ENCODE measurements at places on chromosomes 6 and 20. TPM values are rescaled to one million over a fixed set of nuclear protein-coding genes. Genes with fewer than 3 reads are reported as not detected.

DNA sequence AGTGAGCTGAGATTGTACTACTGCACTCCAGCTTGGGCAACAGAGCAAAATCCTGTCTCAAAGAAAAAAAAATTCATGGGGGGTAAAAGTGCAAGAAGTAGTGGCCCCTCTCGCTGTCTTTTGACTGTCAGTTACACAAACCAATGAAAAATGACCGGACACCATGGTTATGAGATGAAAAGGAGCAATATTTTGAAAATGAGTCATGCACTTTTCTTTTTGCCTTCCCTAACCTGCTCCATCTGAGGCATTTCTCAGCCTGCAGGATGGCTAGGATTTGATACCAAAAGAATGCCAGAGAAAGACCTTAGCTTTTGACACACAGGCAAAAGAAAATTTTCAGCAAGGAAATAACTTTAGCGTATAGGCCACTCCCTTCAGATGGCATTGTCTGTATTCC, 181.7 kb upstream of the ARID1B start:
- no peak overlapping the region for H3K4me3 ChIP-seq
- H3K27me3 ChIP-seq: peaks cover 32% of the 10 kb centered on the region
- no peaks in the 10 kb centered on the region for H3K4me1 ChIP-seq
- no peaks in the 10 kb centered on the region for H3K36me3 ChIP-seq
- no peak overlapping the region for H3K27ac ChIP-seq
- no peak for DNase-seq

FAXC gene
- total RNA-seq: not detected

RIN2 gene
- not detected for total RNA-seq

GRCh38 chr20:47686545-47686944, 98.7 kb downstream of the SULF2 start:
- no peak overlapping the region for H3K4me3 ChIP-seq
- no peak for DNase-seq
- no peaks in the 10 kb centered on the region for H3K36me3 ChIP-seq
- no peaks in the 10 kb centered on the region for H3K27me3 ChIP-seq
- no peak overlapping the region for H3K27ac ChIP-seq
- no peaks in the 10 kb centered on the region for H3K4me1 ChIP-seq

DNA sequence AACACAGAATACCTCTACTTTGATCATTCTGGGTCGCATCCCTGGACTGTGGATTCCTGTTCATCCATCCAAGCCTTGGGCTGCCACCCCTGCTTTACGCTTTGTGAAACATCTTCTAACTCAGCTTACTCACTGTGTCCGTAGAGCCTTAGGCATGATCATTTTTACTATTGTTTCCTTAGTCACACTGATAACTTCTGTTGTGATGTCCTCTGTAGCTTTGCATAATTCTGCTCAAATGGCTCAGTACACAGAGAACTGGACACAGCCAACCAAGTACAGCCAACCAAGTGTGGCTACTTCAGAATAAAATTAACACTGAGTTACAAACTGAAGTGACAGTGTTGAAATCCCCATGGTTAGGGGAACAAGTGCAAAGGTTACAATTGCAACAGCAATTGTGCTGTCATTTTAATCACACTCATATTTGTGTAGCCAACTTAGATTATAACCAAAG, 8.6 kb upstream of the FKBP1A start:
- no peaks in the 10 kb centered on the region for H3K27me3 ChIP-seq
- peaks cover 9% of the 10 kb centered on the region for H3K4me1 ChIP-seq
- DNase-seq: no peak
- no peak overlapping the region for H3K4me3 ChIP-seq

- H3K4me1 ChIP-seq: peaks cover 5% of the 10 kb centered on the region
- peak overlapping the region; percentile 53 for H3K27ac ChIP-seq
- peaks cover 33% of the 10 kb centered on the region for H3K27me3 ChIP-seq
- H3K36me3 ChIP-seq: no peaks in the 10 kb centered on the region
- H3K4me3 ChIP-seq: no peak overlapping the region
These were observed 11.8 kb upstream of the GSTA1 start for GRCh38 chr6:52815167-52816092.

DNA sequence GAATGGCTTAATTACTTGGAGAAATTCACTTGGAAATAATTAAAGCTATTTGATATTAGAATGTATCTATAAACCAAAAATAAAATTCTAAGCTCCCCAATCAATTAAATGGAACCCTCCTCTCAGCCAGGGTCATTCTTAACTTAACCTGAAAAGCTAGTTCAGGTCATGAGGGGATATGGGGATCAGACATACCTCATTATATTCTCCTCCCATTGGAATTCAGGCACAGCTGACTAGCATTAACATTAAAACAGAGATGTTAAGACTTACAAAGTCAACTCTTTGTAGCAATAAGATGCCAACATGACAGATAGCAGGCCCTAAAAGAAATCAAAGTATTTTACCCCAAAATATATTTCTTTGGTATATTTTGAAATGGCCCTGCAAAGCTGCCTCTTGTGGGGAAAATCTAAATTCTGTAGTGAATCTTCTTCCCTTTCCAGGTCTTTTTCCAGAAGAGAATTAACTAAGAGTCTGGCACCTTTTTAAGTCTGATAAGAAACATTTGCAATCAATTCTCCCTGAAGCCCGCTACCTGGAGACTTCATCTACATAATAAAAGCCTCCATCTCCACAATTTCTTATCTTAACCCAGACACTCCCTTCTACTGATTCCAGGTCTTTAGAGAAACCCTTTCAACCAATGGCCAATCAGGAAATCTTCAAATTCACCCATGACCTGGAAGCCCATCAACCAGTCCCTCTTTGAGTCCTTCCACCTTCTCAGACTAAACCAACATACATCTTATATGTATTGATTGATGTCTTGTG, 231.2 kb downstream of the ADGB start:
- peaks cover 2% of the 10 kb centered on the region for H3K36me3 ChIP-seq
- H3K4me1 ChIP-seq: no peaks in the 10 kb centered on the region
- H3K27ac ChIP-seq: peak overlapping the region; percentile 36
- DNase-seq: no peak
- peaks cover 15% of the 10 kb centered on the region for H3K27me3 ChIP-seq
- no peak overlapping the region for H3K4me3 ChIP-seq

GRCh38 chr6:135572051-135572450, 74.5 kb upstream of the AHI1 start:
- H3K4me1 ChIP-seq: peaks cover 51% of the 10 kb centered on the region
- no peak overlapping the region for H3K27ac ChIP-seq
- no peak overlapping the region for H3K4me3 ChIP-seq
- no peaks in the 10 kb centered on the region for H3K27me3 ChIP-seq

- H3K4me3 ChIP-seq: no peak overlapping the region
- no peak for DNase-seq
- H3K27me3 ChIP-seq: no peaks in the 10 kb centered on the region
- H3K27ac ChIP-seq: no peak overlapping the region
These were observed 292.1 kb downstream of the SOX4 start for GRCh38 chr6:21885532-21886114.

- no peaks in the 10 kb centered on the region for H3K36me3 ChIP-seq
- no peak overlapping the region for H3K27ac ChIP-seq
- no peak overlapping the region for H3K4me3 ChIP-seq
- peaks cover 7% of the 10 kb centered on the region for H3K27me3 ChIP-seq
- no peak for DNase-seq
These were observed 92.9 kb downstream of the SPTLC3 start for GRCh38 chr20:13101706-13102105.

DNA sequence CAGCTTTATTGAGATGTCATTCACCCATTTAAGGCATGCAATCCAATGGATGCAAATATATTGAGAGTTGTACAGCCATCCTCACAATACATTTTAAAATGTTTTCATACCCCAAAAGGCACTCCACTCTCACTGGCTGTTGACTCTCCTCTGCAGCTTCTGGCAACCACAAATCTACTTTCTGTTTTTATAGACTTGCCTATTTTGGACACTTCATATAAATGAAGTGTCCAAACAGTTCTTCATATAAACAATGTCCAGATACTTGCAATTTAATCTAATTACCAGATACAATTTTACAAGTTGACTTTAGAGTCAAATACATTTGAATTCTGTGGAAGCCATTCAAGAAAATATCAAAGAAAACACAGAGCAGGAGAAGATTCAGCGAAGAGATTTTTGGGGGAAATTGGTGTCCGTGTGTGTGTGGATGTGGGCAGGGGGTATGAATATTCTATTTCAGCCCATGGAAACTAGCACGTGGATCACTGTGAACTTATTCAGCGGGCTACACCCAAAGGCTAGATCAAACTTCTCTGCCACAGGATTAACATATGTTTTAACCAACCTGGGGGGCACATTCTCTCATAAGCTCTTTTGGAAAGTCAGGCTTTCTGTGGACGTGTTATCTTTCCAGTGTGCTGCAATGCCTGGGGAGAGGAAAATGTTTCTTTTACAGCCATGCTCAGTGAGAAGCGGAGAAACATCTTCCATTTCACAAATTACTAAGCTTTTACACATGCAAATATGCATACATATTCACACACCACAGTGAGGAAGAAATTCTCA, 73.9 kb downstream of the PLG start:
- no peak overlapping the region for H3K27ac ChIP-seq
- H3K27me3 ChIP-seq: no peaks in the 10 kb centered on the region
- no peak overlapping the region for H3K4me3 ChIP-seq
- no peaks in the 10 kb centered on the region for H3K36me3 ChIP-seq
- no peaks in the 10 kb centered on the region for H3K4me1 ChIP-seq
- no peak for DNase-seq

TBX18 gene
- not detected for total RNA-seq

DNA sequence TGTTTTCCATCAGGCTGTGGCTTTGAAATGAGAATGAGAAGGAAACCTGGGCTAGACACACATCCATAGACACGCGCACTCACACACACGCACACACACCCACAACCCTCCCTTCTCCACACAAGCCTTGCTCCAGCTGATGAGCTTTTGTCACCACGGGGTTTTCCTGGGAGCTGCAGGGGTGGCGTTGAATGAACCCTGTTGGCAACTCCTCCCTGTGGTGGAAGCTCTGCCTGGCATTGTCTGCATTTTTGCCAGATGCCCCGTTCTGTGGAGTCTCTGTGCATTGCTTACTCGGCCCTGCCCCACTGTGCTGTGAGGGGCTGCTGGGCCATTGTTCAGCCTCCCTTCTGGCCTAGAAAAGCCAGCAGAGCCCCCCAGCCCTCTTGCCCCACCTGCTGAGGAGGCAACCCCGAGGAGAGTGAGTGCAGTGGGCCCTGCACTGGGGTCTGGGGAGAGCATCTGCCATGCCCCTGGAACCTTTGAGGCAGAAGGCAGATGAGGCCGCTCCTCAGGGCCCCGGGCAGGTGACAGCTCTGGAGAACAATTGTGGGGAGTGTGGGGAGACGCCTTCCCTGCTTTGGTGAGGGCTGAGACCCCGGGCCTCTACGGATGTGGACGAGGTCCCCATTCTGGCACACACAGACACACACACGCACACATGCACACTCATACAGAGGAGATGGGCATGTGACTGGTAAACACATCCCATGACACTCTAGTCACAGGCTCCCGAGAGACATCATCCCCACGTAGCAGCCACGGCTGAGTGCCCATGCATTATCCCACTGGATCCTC, 9.9 kb downstream of the ADIG start:
- no peak overlapping the region for H3K27ac ChIP-seq
- peaks cover 5% of the 10 kb centered on the region for H3K27me3 ChIP-seq
- no peaks in the 10 kb centered on the region for H3K4me1 ChIP-seq
- no peaks in the 10 kb centered on the region for H3K36me3 ChIP-seq
- DNase-seq: no peak

DNA sequence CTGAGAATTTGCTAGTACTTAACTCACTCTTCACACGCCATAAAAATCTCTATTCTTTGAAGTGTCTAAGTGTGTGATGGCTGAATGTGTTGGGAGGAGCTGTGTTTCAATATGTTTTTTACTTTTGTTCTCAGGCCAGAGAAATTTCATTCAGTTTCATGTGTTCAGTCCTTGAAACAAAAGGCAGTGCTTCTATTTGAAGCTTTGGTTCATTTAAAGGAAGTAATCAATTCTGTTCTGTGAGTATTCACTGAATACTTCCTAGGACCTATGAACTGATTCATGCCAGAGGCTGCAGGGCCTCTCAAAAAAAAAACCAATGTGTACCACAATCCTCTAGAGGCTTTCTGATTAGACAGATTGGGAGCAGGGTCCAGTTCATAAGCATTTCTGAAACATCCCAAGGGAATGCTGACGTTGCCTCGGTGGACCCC, 12.4 kb upstream of the F13A1 start:
- H3K4me3 ChIP-seq: no peak overlapping the region
- no peaks in the 10 kb centered on the region for H3K4me1 ChIP-seq
- no peak overlapping the region for H3K27ac ChIP-seq
- peaks cover 6% of the 10 kb centered on the region for H3K27me3 ChIP-seq
- H3K36me3 ChIP-seq: no peaks in the 10 kb centered on the region

BNIP5 gene
- total RNA-seq: not detected

- DNase-seq: peak; percentile 24
- H3K27ac ChIP-seq: no peak overlapping the region
- peaks cover 24% of the 10 kb centered on the region for H3K4me1 ChIP-seq
These were observed 95.6 kb downstream of the TOX2 start for GRCh38 chr20:44010162-44010704.

GRCh38 chr6:113873043-113873667, 16.0 kb downstream of the MARCKS start:
- H3K4me3 ChIP-seq: peak overlapping the region; percentile 14
- H3K27me3 ChIP-seq: peaks cover 31% of the 10 kb centered on the region
- DNase-seq: no peak

DNA sequence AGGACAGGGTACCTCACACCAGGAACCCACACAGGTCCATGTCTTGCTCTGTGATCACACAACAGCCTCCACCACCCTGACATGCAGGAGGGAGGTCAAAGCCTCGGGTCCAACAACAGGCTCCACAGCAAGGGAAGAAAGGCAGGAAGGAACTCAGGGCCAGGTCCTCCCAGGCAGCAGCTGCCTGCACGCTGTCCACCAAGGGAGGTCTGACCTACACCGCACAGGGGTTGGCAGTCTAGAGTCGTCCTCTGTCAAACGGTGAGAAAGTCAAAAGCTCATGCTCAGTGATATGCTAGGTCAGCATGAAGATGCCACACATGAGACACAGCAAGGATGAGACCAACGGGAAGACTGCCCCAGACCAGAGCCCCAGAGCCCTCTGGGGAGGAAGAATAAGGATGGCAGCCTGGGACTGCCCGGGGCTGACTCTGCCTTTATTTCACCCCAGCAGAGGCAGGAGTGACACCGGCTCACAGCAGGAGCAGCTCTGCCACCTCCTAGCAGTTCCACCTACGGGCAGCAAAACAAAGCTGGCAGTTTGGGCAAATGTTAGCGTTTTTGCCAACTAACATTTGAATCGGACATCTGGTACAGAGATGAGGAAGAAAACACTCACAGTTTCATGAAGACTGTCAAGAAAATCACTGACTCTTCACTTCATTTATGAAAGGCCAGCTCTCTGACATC, 8.5 kb downstream of the GMEB2 start:
- no peak overlapping the region for H3K27ac ChIP-seq
- H3K36me3 ChIP-seq: peaks cover 4% of the 10 kb centered on the region
- DNase-seq: no peak
- peaks cover 14% of the 10 kb centered on the region for H3K4me1 ChIP-seq

DNA sequence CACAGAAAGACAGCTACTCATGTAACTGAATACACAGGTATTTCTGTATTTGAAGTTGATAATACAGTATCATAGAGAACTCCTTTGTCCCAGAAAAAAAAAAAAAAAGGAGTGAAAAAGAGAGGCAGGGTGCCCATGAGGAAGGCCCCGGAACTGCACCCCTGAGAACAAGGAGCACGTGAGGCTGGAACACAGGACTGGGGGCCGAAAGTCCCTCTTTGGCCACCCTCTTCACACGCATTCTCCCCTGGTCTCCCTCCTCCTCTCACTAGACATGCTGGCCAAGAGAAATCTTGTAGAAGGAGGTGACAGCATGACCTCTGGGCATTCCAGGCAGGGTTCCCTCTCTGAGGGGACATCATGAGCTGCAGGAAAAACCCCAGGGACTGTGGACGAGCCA, 62.7 kb upstream of the TRAF3IP2 start:
- DNase-seq: no peak
- peaks cover 22% of the 10 kb centered on the region for H3K36me3 ChIP-seq
- no peaks in the 10 kb centered on the region for H3K27me3 ChIP-seq
- H3K27ac ChIP-seq: peak overlapping the region; percentile 94
- no peak overlapping the region for H3K4me3 ChIP-seq

Data from activated T-cell treated with anti-CD3 and anti-CD28 coated beads, Interleukin-2, amount 50 U/mL, for 72 hours (primary cell).